ENCODE measurements at places on chromosomes 5 and 9.

DNA sequence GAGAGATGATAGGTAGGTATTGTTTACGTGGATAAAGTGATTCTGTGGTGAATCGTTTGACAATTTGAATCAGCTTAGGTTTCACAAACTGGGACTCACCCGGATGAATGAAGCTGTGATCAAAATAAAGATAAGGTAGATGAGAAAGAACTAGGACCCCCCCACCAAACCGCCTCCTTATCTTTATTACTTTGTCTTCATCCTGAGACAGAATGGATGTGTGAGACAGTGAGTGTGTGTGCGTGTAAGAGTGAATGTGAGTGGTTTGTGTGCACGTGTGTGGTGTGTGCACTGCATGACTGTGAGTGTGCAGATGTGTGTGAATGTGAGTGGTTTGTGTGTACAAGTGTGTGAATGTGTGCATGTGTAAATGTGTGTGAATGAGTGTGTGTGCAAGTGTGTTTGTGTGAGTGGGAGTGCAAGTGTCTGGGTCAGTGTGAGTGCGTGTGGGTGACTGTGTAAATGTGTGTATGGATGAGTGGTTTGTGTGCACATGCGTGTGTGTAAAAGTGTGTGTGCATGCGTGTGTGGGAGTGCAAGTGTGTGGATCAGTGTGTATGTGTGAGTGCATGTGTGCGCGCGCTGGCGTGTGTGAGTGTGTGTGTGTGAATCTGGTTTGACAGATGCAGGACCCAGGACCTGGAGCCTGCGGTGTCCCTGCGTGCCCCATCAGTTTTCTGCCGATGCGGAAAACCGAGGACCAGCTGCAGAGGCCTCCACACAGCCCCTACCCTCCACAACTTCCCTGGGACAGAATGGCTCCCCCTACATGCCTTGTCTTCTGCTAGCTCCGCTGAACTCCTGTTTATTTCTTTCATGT lies 11.4 kb upstream of the ENG start:
- no peak for DNase-seq

- DNase-seq = no peak
Measured at GRCh38 chr9:93941493-93941892, 13.7 kb downstream of the BARX1 start.

DNA sequence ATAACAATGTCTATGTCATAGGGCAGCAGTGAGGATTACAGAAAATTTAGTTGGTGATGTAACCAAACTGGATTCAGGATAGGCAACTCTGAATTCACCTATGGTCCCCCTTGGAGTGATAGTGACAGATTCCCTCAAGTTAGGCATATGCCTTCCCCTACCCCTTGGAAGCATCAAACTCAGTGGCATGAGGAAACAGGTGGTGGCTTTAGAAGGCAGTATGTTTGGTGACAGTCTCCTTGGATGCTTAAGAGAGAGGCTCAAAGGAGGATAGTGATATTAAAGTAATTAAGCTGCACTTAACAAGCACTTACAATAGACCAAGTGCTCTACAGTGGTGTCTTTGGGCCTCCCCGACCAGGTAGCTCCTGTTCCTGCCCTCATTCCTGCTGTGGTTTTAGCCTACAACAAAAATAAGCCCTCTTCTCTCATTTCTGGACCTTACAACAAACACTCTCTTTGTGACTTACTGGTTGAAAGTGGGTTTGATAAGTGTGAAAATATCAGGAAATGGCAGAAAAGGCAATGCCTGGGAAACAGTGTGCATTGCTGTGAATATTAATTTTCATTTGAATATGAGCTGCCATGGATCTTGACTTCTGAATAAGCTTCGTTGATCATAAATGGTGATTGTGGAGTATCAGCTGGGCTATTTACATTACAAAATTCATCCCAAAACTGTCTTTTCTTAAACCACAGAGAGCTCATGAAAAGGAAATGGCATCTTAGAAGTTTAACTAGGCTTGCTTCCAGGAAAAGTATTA lies 29.2 kb downstream of the NR4A3 start:
- no peak for DNase-seq

DNA sequence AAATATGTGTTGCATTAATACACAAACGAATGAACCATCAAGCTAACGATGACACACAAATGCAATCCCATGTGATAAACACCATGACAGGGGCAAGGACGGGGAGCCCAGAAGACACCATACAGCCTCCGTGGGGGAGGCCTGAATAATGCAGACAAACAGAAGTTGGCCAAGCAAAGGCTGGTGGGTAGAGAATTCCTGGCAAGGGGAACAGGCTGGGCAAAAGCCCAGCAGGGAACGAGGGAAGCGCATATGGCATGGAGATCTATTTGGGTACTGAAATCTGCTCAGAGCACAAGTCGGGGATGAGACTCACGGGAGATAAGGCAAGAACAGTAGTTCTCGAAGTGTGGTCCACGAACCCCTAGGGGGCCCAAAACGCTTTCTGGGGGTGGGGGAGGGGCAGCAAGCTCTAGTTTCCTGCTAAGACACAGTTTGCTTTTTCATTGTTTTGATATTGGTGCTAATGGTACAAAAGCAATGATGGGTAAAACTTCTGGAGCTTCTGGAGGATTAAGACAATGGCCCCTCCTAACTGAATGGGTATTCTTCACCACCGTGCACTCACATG lies 42.9 kb upstream of the FBXW11 start:
- DNase-seq = no peak

GRCh38 chr5:109318455-109319108 lies 91.2 kb downstream of the PJA2 start:
- DNase-seq = no peak

DNA sequence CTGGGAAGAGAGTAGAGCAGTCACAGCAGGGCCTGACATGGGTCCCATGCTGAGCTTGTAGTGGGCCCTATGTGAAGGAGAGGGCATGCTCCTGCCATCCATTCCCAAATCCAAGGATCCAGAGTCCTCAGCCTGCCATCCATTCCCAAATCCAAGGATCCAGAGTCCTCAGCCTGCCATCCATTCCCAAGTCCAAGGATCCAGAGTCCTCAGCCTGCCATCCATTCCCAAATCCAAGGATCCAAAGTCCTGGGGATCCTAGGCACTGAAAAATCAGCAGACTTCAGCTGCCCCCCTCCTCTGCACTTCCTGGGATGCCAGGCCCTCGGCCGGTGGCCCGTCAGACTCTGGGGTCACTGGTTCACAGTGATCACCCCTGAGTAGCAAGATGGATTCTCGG lies 33.6 kb downstream of the THBS4 start:
- DNase-seq = no peak

GRCh38 chr5:155069961-155070360 lies 56.4 kb downstream of the KIF4B start:
- no peak for DNase-seq

DNA sequence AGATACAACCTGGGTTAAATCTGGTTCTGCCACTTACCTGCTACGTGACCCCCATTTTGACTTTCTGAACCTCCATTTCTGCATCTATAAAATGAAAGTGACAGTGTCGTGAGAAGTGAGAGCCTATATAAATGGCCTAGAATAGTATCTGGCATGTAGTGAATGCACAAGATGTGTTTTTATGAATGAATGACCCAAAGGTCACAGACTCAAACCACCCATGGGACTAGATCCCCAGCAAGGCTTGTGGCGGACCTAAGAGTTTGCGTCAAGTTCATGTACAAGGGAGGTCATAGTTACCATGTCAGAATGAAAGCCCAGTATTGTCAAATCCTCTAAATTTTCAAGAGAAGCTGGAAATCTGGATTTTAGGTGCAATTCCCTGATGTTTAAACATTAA lies 11.2 kb upstream of the SETD9 start:
- DNase-seq = no peak

DNA sequence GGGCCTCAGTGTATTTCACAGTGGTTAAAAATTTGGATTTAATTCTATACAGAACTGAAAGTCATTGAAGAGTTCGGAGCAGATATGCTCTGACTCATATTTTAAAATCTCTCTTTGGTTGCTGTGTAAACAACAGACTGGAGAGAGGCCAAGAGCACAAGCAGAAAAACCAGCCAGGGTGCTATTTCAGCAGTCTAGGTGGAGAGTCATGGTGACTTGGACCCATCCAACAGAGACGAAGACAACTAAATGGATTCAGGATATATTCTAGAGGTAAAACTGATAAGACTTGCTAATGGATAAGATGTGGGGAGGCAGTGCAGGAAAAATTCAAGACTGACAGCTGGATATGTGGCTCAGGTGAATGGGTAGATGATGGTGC lies 168.9 kb downstream of the MAPKAP1 start:
- DNase-seq = no peak

GRCh38 chr9:88734527-88734926 lies 199.5 kb downstream of the NXNL2 start:
- no peak for DNase-seq

DNA sequence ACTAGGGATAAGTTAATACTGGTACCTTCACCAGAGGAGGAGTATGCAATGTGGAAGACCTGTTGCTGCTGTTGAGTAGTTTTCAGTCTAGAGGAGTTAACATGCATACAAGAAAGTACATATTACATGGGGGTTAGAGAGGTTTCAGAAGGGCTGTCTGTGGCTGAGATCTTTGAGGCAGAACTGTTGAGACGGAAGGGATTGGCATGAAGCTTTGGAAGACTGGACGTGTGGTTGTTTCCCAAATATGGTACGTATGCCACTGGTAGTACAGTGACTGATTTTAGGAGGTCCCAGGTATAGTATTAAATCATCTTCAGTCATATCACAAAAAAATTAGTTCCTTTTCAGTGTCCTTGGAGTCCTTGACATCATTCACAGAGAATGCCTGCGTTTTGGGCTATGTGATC lies 17.6 kb downstream of the TNFAIP8 start:
- no peak for DNase-seq

GRCh38 chr9:99116003-99116411 lies 11.1 kb downstream of the TGFBR1 start:
- DNase-seq = no peak

DNA sequence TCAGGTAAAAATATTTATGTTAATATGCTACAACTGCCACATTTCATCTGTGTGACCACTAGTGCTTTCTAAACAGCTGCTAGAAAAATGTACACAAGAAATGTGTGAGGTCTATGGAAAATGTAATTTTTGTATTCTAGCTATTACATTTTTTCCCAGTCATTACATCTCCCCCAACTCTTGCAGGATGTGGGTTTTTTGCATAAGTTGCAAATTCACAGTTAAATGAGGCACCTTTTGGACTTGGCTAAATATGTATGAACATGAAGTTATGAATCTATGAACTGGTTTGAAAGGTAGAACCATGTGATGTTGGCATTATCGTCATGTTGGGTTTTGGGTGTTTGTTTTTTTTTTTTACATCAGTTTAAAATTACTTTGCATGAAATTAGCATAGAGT lies 590.4 kb upstream of the WWC1 start:
- DNase-seq = no peak

GRCh38 chr9:121906074-121906870 lies 186.8 kb downstream of the TTLL11 start:
- DNase-seq = no peak

GRCh38 chr5:84869675-84870074 lies 485.0 kb upstream of the EDIL3 start:
- DNase-seq = no peak

GRCh38 chr5:181283347-181283746 lies 22.4 kb upstream of the TRIM52 start:
- no peak for DNase-seq

DNA sequence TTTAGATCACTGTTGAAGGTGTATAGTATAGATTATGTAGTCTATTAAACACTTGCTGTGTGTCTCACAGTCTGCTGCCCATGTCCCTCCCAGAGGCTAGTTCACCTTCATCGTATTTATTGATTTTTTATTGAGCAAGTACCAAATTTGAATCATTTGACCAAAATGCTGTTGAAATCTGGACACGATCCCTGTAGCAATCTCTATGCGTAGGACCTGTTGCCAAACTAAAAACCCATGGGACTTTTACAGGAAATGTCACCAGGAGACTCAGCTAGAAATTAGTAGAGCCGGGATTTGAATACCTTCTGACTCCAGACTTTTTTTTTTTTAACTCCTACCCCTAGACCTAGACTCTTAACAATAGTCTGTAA lies 17.5 kb downstream of the SLC31A1 start:
- DNase-seq = no peak

- no peak for DNase-seq
Measured at GRCh38 chr5:115718927-115719326, 93.1 kb upstream of the TMED7 start.

- no peak for DNase-seq
Measured at GRCh38 chr9:94145640-94146039, 61.4 kb downstream of the PTPDC1 start.

DNA sequence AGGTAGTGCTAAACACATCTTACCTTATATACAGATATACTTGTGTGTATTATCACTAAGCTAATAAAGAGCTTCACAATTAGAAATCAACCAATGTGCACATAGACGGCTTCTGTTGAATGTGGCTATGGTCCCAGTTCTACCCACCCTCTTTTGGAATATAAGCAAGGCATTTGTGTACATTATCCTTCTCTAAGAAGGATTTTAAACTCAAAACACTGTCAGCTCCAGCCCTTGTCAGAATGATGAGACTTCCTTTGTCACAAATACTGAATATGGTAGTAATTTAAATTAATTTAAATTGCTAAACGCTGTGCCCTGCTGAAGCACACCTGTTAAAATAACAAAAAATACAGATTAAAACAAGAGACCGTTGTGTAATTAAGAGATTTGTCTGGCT lies 107.9 kb upstream of the GRAMD2B start:
- DNase-seq = no peak

DNA sequence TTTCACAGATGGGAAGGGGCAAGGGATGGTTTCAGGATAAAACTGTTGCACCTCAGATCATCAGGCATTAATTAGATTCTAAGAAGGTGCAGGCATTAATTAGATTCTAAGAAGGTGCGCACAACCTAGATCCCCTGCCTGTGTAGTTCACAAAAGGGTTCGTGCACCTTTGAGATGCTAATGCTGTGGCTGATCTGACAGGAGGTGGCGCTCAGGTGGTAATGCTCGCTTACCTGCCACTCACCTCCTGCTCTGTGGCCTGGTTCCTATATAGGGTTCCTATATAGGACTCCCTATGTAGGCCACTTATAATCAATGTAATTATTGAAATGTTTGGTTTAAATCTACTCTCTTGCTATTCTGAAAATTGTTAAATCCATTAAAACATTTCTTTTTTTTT lies 171.0 kb downstream of the MSX2 start:
- DNase-seq = no peak

DNA sequence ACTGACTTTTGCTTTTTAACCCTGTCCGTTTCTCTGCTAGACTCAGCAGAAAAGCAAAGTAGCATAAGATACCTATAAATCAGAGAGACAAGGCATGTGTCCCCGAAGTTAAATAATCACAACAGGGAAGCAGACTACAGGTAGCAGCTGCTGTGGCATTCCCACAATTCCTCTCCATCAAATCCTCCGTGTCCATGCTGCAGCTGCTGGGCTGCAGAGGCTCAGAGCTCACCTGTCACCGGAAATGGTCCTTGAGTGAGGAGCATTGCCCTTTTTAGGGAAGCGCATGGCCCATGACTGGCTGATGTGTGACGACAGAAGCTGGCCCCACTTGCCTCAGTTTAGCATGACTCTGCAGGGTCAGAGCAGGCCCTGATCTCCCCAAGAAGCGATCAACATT lies 125.0 kb downstream of the MSX2 start:
- DNase-seq = no peak

DNA sequence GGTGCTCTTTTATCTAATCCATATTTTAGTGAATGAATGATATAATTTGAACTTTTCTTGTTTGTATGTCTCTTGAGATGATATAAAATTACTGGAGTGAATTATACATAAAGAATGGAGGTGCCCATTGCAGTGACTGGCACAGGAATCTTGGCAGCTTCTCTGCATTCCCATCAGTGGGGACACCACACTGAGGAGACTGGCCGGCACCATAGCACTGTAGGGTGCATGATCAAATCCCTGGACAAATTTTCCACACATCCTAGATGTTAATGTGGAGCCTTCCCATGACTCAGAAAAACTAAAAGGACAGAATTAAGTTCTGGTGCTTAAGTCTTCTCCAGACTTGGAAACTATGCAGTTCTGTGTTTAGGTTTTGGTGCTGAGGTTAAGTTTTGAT lies 124.1 kb downstream of the CEP120 start:
- no peak for DNase-seq

Measured in effector memory CD4-positive, alpha-beta T cell (primary cell).